ENCODE measurements at places on chromosomes 13 and 19.

- DNase-seq: no peak
Measured at GRCh38 chr19:12314553-12314952, 18.9 kb downstream of the ZNF563 start.

- peak; percentile 43 for DNase-seq
Measured at GRCh38 chr19:46976845-46977320, 42.8 kb upstream of the NPAS1 start.

- peak; percentile 38 for DNase-seq
Measured at GRCh38 chr19:53333066-53333462, 485 bp upstream of the ZNF845 start.

DNA sequence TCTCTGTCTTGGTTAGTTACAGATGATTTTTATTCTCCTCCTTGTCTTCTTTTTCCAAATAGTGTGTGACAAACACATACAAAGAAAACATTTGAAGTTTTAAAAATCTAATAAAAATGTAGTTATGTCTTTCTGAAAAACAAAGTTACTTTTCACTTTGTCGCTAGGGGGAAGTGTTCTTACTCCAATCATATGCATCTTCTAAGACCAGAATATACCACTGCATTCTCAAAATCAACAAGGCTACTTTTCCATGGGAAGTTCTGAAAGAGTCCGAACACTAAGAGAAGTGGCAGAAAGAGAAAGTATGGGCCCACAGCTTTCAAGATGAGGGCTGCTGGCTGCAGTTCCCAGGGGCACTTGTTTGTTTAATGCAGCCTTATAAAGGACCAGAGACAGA lies 208.9 kb downstream of the DCT start:
- no peak for DNase-seq

DNA sequence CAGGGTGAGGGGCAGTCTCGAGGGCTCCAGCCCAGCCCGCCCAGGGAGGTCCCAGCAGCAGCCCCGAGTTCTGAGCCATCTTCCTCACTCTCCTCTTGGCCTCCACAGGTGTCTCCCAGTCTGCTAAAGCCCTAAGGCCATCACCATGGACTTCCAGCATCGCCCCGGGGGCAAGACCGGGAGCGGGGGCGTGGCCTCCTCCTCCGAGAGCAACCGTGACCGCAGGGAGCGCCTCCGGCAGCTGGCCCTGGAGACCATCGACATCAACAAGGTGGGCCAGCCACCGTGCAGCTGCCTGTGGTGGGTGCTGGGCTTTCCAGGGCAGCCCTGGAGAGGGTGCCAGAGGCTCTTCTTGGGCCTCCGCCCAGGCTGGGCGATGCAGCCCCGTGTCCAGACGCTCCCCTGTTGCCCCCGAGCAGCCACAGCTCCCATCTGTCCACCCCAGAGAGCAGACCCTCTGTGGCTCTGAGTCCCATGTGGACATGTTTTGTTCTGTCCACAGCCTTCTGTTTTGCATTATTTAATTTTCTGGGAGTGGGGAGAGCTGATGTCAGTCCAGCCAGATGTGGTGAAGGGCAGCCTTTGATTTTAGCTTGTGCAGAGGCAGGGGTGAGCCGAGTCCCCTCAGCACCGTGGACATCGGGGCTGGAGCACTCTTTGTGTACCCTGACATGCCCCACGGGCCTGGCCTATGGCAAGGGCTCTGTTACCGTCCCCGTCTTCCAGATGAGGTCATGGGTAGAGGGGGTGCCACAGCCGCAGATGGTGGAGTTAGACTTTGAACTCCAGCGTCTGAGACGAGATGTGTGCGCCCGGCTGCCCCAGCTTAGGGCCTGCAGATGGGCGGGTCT lies 5.6 kb upstream of the AMH start:
- DNase-seq: no peak

DNA sequence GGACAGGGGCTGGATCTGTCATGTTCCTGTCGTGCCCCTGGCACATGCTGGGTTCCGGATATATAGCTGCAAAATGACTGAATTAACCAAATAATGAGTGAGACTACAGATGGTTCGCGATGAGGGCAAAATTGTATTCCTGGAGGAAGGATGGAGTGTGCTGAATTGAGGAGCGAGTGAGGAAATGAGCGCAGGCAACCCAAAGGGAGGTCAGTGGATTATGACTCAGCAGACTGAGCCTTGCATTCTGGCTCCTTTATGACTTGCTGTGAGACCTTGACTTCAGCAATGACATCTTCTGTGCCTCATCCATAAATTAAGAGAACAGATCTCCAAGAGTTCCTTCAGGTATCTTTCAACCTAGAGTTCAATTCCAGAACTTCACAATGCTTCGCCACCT lies 115.0 kb upstream of the CLDN10 start:
- no peak for DNase-seq

Data from left ventricle myocardium inferior (tissue), 1 donor.